ENCODE measurements at places on chromosomes 2 and 18.

DNA sequence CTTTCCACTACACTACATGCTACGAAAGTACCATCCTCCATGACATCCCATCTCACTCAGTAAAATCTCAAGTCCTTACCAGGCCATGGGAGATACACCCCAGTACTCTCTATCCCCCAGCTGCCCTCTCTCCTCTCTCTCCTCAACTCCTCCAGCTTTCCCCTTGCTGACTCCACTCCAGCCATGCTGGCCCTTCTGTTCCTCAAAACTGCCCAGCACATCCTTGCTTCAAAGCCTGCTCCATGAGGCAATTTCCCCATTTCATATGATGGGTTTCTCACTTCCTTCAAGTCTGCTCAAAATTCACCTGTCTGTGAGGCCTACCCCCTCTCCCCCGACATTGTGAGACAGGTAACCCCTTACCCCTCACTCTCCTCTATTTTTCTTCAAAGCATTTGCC, 8.6 kb downstream of the CHN1 start:
- no peak for DNase-seq

GRCh38 chr2:111659361-111660333, 224.3 kb downstream of the ANAPC1 start:
- DNase-seq, result no peak

DNA sequence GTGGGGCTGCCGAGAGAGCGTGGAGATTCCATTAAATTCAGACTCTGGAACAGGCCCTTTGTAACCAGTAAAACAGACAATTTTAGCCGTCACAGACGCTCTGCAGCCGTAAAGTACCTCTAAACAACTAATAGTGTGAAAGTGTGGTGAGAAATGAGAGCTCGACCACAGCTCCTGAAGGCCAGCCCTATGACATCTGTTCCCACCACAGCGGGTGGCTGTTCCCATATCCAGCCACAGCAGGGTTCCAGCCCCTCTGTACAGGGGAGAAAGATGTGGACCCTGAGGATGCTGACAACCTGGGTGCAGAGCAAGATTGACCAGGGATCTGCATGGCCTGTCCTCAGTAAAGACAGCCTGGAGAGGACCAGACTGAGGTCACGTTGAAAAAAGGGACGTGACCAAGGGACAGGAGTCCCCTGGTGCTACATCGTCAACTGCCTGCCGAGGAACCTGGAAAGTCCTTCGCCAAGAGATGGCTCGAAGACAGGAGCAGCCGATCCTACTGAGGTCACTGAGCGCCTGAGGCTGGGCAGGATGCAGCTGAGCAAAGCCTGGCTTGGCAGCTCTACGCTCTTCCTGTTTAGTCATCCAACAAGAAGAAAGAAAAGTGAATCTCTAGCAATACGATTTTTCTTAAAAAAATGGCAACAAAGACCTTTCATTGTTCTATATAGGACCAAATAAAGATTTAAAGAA, 831.7 kb downstream of the RNF144A start:
- no peak for DNase-seq

- no peak for DNase-seq
These were observed 99.6 kb upstream of the MGAT5 start for GRCh38 chr2:134154246-134154645.

DNA sequence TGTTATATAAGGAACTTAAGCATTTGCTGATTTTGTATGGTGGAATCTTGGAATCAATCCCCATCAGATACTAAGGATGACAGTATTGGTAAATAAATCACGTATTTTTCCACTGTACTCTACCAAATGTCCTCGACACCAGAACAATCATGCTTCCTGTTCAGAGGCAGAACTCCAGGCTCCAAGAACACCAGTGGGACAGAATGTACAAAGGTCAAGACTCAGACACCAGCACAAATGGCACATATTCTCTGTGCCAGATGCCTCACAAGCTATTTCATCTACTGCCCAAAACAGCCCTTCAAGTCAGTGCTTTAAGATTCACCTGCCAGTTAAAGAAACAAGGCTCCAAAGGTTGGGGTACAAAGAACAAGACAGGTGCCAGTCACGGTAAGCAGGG, 420.5 kb downstream of the STK39 start:
- no peak for DNase-seq

Data from stimulated activated CD8-positive, alpha-beta memory T cell treated with anti-CD3 and anti-CD28 coated beads, Interleukin-7, amount 100 ng/mL, for 1 hour (primary cell).